ENCODE measurements at places on chromosomes 16 and 17. TPM values are rescaled to one million over a fixed set of nuclear protein-coding genes. Genes with fewer than 3 reads are reported as not detected.

Gene ZDHHC1
- 33.6 TPM for total RNA-seq

Gene CUEDC1
- 27.8 TPM for total RNA-seq

Gene KRTAP9-7
- total RNA-seq = not detected

Gene KRTAP4-16
- total RNA-seq = not detected

Gene ANKRD11
- total RNA-seq = 117 TPM

Gene FBXO39
- not detected for total RNA-seq

Gene AP2B1
- total RNA-seq = 71.0 TPM

Gene KRTAP4-9
- not detected for total RNA-seq

Gene CES5A
- total RNA-seq = not detected

Gene CLEC19A
- total RNA-seq = not detected

Gene CCL13
- total RNA-seq = not detected

Gene RNF222
- total RNA-seq = not detected

Gene CD300C
- total RNA-seq = not detected

Gene ZPBP2
- not detected for total RNA-seq

Gene CDRT15
- total RNA-seq = not detected

Gene KRT36
- total RNA-seq = not detected

Gene KRT32
- not detected for total RNA-seq

Gene CORO1A
- total RNA-seq = 14.5 TPM

DNA sequence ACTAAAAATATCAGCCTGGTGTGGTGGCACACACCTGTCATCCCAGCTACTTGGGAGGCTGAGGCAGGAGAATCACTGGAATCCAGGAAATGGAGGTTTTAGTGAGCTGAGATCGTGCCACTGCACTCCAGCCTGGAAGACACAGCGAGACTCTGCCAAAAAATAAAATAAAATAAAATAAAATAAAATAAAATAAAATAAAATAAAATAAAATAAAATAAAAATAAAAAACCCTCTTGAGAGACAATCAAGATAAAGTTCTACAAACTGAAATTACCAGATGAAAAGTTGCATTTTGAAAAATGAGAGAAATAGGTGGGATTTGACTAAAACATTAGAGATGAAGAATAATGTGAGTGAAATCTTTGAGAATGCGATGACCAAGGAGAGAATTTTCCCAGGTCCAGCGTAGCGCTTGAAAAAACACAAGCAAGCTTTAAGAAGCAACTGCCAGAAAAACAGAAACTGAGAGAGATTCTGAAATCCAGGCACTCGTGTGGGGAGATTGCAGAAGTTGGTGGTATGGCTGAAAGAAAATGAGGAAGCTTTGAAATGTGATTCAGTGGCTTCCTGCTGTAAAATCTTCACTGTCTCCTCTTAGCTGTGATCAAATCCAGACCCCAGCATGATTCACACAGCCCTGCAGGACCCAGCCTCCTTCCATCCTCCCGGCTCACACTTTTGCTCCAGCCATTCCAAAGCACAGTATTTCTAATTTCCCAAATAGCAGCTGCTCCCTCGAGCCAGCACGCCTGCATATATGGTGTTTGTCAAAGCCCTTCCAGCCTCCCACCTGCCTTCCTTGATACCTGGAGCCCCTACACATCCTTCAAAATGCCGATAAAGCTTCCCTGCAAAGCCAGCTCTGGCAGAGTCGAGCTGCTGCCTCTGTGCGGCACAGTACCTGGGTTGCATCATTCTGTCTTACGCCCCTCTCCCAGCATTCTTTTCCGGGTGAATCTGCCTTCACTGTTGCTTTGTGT lies 8.2 kb upstream of the CD300E start:
- no peaks in the 10 kb centered on the region for H3K4me1 ChIP-seq
- H3K4me3 ChIP-seq = no peak overlapping the region
- H3K27me3 ChIP-seq = peaks cover 22% of the 10 kb centered on the region
- DNase-seq = no peak

- no peak overlapping the region for H3K4me3 ChIP-seq
- H3K4me1 ChIP-seq = no peaks in the 10 kb centered on the region
- no peak overlapping the region for H3K27ac ChIP-seq
Measured at GRCh38 chr17:28295677-28296578, 23.1 kb upstream of the TMEM97 start.

DNA sequence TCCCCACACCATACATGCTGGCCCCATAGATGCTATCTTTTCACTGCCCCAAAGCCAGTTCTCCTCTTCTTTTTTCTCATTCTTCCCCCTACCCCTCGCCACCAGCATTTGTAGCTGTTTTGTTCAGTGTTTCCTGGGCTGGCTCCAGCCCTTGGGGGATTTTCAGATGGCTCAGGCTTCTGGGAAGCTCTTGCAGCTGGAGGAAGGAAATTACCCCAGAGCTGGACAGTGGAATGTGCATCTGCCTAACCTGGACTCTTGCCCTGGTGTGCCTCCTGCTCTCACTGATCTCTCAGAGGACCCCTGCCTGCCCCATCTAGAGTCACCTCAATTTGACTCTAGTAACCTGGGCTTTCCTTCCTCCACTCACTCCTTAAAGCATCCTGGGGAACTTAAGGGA lies 82.8 kb downstream of the MYH13 start:
- H3K27ac ChIP-seq = no peak overlapping the region
- H3K4me1 ChIP-seq = no peaks in the 10 kb centered on the region

DNA sequence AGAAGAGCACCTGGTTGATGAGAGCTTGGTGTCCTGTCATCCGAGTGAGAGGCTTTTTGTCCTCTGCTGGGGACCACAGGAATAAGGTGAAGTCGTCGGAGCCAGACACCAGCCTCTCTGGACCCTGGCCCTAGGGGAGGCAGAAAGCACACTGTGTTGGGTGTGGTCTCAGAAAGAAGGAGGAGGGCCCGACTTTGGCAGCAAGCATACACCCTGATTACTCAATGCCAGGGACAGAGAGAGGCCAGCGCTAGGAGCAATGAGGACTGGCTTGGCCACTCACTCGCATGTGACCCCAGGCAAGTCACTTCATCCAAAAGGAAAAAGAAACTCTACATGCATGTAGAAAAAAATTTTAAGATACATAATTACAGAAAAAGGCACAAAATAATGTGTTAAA lies 6.8 kb downstream of the NLE1 start:
- no peaks in the 10 kb centered on the region for H3K27me3 ChIP-seq
- no peak overlapping the region for H3K4me3 ChIP-seq
- no peaks in the 10 kb centered on the region for H3K4me1 ChIP-seq
- DNase-seq = no peak
- no peak overlapping the region for H3K27ac ChIP-seq

GRCh38 chr16:81623365-81624102 lies 155.6 kb upstream of the PLCG2 start:
- no peaks in the 10 kb centered on the region for H3K27me3 ChIP-seq
- H3K36me3 ChIP-seq = peaks cover 35% of the 10 kb centered on the region
- H3K4me3 ChIP-seq = no peak overlapping the region
- peak; percentile 57 for DNase-seq

- no peak within 1 kb of the TSS for H3K4me3 ChIP-seq
- no peak for DNase-seq
- no peaks in the 10 kb centered on the region for H3K36me3 ChIP-seq
- H3K27ac ChIP-seq = peak within 1 kb of the TSS; percentile 23
- H3K27me3 ChIP-seq = no peaks in the 10 kb centered on the region
Measured at GRCh38 chr16:55832773-55833691, at the start of gene CES1. Gene CES1, minus strand, starts transcription at chr16:55833096. Its CDS starts 41 bp downstream, at chr16:55833055.

GRCh38 chr16:73131156-73131862 lies 83.4 kb upstream of the ZFHX3 start:
- H3K27ac ChIP-seq = no peak overlapping the region
- H3K4me1 ChIP-seq = no peaks in the 10 kb centered on the region
- H3K27me3 ChIP-seq = no peaks in the 10 kb centered on the region

DNA sequence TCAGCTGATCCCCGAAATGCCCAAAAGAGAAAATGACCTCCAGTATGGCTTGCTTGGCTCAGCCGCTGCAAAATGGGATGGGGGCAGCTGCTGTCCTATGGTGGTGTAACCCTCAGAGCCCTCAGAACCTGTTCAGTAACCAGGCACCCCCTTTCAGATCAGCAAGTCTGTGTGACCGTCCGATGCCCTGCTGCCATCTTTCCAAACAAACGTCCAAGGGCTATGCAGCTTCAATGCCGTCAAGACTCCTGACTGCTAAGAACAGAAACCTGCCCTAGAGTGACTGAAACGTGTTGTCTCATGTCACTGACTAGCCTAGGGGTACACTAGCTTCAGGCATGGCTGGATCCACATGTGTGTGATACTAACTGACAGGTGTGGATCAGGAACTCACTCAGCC lies 70.4 kb downstream of the GNAO1 start:
- H3K4me3 ChIP-seq = no peak overlapping the region
- DNase-seq = no peak
- H3K27ac ChIP-seq = peak overlapping the region; percentile 67
- no peaks in the 10 kb centered on the region for H3K36me3 ChIP-seq

- no peaks in the 10 kb centered on the region for H3K36me3 ChIP-seq
- H3K4me3 ChIP-seq = no peak overlapping the region
- H3K4me1 ChIP-seq = no peaks in the 10 kb centered on the region
Measured at GRCh38 chr17:13753771-13754170, 152.0 kb upstream of the HS3ST3A1 start.

- no peak overlapping the region for H3K27ac ChIP-seq
- H3K4me3 ChIP-seq = no peak overlapping the region
- peak; percentile 58 for DNase-seq
- H3K4me1 ChIP-seq = no peaks in the 10 kb centered on the region
Measured at GRCh38 chr16:51431517-51432241, 280.6 kb upstream of the SALL1 start.

GRCh38 chr16:70687102-70687511 lies 1.3 kb upstream of the MTSS2 start:
- no peaks in the 10 kb centered on the region for H3K36me3 ChIP-seq
- H3K4me1 ChIP-seq = peaks cover 85% of the 10 kb centered on the region
- DNase-seq = no peak
- peak overlapping the region; percentile 83 for H3K27ac ChIP-seq

GRCh38 chr16:19926449-19927390 lies 42.1 kb upstream of the GPRC5B start:
- H3K4me3 ChIP-seq = no peak overlapping the region
- no peak for DNase-seq
- H3K27ac ChIP-seq = no peak overlapping the region

DNA sequence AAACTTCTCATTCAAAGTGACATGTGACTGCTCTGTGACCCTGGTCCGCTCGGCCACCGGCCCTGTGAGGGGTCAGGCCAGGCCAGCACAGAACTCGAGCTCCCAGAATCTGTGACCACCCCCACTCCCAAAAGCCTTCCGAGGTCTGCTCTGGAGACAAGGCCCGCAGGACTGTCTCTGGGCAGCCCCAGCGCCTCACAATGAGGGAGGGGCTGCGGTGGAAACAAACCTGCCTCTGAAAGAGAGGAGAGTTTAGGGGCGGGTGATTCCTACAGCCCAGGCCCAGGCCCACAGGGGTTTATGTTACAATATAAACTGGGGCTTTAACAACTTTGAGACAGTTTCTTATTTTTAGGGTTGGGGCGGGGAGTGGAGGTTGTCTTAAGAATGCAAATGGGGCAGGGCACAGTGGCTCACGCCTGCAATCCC lies 19.9 kb downstream of the IGFBP4 start:
- peak; percentile 43 for DNase-seq
- H3K4me3 ChIP-seq = no peak overlapping the region
- no peaks in the 10 kb centered on the region for H3K36me3 ChIP-seq

- no peak overlapping the region for H3K4me3 ChIP-seq
- H3K4me1 ChIP-seq = peaks cover 33% of the 10 kb centered on the region
- H3K36me3 ChIP-seq = no peaks in the 10 kb centered on the region
- H3K27me3 ChIP-seq = no peaks in the 10 kb centered on the region
- peak overlapping the region; percentile 73 for H3K27ac ChIP-seq
Measured at GRCh38 chr17:50938821-50939541, 72.8 kb upstream of the TOB1 start.

DNA sequence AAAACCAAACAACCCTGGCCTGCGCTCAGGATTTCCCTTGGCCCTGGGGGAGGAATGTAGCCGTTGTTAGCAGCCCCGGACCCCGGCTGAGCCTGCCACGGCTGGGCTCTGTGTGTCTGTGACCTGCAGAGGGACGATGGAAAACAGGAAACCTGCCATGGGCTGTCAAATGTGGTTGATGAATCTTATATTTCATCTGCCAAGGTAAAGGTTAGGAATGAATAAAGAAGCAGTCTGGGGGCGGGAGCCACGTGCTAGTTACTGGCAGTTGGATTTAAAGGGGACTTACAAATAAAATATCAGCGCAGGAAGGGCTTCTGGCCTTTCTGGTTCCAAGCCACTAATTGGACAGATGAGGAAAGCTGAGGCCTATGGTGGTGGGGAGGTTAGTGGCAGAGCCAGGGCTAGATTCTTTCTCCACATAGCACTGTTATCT lies at the start of gene KRT23:
TSS of gene KRT23 (minus strand) at position 263 of the 436 bp plus-strand sequence. CDS start 1,043 bp downstream, outside the sequence.
- H3K4me3 ChIP-seq = no peak within 1 kb of the TSS
- peak; percentile 25 for DNase-seq
- H3K27me3 ChIP-seq = no peaks in the 10 kb centered on the region
- no peaks in the 10 kb centered on the region for H3K4me1 ChIP-seq

GRCh38 chr17:65066901-65067300 lies 10.4 kb upstream of the GNA13 start:
- peaks cover 24% of the 10 kb centered on the region for H3K4me1 ChIP-seq
- no peak overlapping the region for H3K27ac ChIP-seq
- no peaks in the 10 kb centered on the region for H3K27me3 ChIP-seq
- H3K36me3 ChIP-seq = no peaks in the 10 kb centered on the region

- H3K4me3 ChIP-seq = peak overlapping the region; percentile 60
- H3K27me3 ChIP-seq = peaks cover 15% of the 10 kb centered on the region
- H3K36me3 ChIP-seq = peaks cover 40% of the 10 kb centered on the region
- H3K27ac ChIP-seq = peak overlapping the region; percentile 67
Measured at GRCh38 chr16:88533932-88534637, 36.1 kb upstream of the ZC3H18 start.

GRCh38 chr16:83969771-83970429 lies 1.9 kb downstream of the NECAB2 start:
- H3K36me3 ChIP-seq = peaks cover 6% of the 10 kb centered on the region
- H3K4me3 ChIP-seq = no peak overlapping the region
- H3K4me1 ChIP-seq = peaks cover 5% of the 10 kb centered on the region
- peaks cover 36% of the 10 kb centered on the region for H3K27me3 ChIP-seq

DNA sequence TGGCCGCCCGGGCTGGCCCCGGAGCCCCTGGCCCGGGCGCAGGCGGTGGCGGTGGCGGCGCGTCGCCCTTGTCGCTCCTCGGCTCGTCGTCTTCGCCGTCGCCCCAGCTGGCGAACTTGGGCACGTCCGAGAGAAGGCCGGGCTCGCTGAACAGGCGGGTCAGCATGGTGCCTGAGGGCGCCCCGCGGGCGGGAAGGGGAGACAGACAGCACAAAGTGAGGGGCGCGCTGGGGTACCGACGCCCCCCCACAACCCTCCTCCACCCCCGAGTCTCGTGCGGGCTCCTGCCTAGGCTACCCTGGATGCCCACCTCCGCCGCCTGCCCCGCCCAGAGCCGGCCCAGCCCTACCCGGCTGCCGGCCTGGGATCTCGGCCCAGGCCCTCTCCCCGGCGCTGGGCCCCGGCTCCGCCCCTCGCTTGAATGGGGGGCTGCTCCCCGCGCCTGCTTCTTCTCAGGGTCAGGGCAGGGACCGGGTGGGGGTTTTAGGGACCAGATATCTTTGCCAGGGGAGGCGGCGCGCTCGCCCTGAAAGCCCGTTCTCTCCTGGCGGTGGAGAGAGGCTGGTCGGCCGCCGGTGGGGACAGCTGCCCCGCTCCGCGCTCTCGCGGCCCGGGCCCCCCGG lies 1.2 kb downstream of the NEUROD2 start:
- no peaks in the 10 kb centered on the region for H3K36me3 ChIP-seq
- peak overlapping the region; percentile 26 for H3K4me3 ChIP-seq
- peaks cover 41% of the 10 kb centered on the region for H3K4me1 ChIP-seq
- peaks cover 32% of the 10 kb centered on the region for H3K27me3 ChIP-seq

- H3K27ac ChIP-seq = no peak overlapping the region
- no peaks in the 10 kb centered on the region for H3K36me3 ChIP-seq
- peaks cover 1% of the 10 kb centered on the region for H3K27me3 ChIP-seq
- H3K4me3 ChIP-seq = no peak overlapping the region
- H3K4me1 ChIP-seq = no peaks in the 10 kb centered on the region
Measured at GRCh38 chr16:49524216-49524946, 150.8 kb downstream of the C16orf78 start.

Data from stomach (tissue), 19 donors.